Diencephalon (tissue), 1 donor: ENCODE measurements at places on chromosomes 13 and 19. TPM values are rescaled to one million over a fixed set of nuclear protein-coding genes. Genes with fewer than 3 reads are reported as not detected.

The N4BP2L2 gene
- 212 TPM for total RNA-seq

The FAM124A gene
- total RNA-seq, result 6.5 TPM

The HTR2A gene
- total RNA-seq, result 16.8 TPM

The CD33 gene
- total RNA-seq, result 0.23 TPM

The PDE4C gene
- 3.9 TPM for total RNA-seq
